ENCODE measurements at places on chromosomes 2 and 18. TPM values are rescaled to one million over a fixed set of nuclear protein-coding genes. Genes with fewer than 3 reads are reported as not detected.

The MOCOS gene
- total RNA-seq, result 0.85 TPM

GRCh38 chr2:2333076-2333475 lies 2.0 kb upstream of the MYT1L start:
- H3K27me3 ChIP-seq, result no peaks in the 10 kb centered on the region
- no peak overlapping the region for H3K27ac ChIP-seq
- H3K36me3 ChIP-seq, result no peaks in the 10 kb centered on the region

DNA sequence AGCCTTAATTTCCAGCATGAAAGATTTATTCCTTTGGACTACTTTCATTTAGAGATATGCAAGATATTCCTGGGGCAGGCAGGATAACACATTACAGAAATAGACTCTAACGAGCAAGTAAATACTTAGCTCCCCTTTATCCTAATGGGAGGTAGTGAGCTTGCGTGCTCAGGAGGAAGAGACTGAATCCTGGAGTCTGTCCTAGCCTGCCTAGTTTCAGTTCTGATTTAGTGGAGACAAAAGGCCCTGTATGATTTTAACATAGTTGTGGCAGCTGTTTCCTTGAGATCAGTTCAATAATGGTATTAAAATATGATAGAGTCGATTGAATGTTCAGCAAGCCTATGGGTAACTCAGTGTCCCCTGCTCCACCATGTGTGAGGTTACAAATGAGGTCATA lies 109.5 kb downstream of the FMNL2 start:
- H3K27me3 ChIP-seq, result no peaks in the 10 kb centered on the region
- H3K27ac ChIP-seq, result no peak overlapping the region
- DNase-seq, result no peak
- H3K4me3 ChIP-seq, result no peak overlapping the region

- H3K4me3 ChIP-seq, result no peak overlapping the region
- H3K27me3 ChIP-seq, result no peaks in the 10 kb centered on the region
- no peaks in the 10 kb centered on the region for H3K36me3 ChIP-seq
- DNase-seq, result no peak
These were observed 135.0 kb upstream of the DOK6 start for GRCh38 chr18:69265656-69266055.

DNA sequence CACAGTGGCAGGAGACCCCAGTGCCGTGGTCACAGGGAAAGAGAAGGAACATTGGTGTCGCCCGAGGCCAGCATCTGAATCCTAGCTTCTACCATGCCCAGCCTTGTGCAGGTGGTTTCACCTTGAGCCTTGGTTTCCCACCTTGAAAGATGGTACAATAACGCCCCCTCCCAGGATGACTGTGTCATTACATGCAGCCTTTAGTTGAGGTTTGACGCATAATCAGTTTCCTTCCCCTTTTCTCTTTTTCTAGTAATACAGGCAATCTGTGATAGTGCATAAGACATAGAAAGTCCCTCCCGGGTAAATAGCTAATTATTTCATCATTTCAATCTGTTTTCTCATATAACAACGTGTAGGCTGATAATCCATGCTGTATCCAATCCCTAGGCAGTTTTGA lies 29.8 kb upstream of the ZNF407 start:
- no peaks in the 10 kb centered on the region for H3K4me1 ChIP-seq
- H3K4me3 ChIP-seq, result no peak overlapping the region
- H3K27me3 ChIP-seq, result no peaks in the 10 kb centered on the region

- DNase-seq, result no peak
- H3K36me3 ChIP-seq, result no peaks in the 10 kb centered on the region
- no peak overlapping the region for H3K27ac ChIP-seq
- peaks cover 9% of the 10 kb centered on the region for H3K4me1 ChIP-seq
These were observed 56.5 kb downstream of the MGAT5 start for GRCh38 chr2:134310107-134311079.

DNA sequence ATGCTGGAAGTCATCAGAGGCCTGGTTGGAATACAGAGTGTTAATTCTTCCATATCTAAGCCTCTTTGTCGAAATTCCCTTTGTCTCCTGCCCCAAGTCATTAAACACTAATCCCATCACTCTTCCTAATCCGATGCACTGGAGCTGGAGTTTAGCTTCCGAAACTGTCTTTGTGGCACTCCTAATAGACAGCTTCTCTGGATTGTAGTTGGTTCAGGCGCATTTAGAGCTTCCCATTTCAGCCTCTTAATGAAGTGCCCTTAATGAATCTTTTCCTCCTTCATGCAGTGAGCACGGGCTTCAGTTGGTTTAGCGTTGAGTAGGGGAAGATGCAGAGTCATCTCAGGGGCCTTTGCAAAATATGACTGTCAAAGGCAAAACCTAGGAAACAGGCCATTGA lies 72.2 kb upstream of the MEIS1 start:
- DNase-seq, result peak; percentile 19
- peaks cover 14% of the 10 kb centered on the region for H3K4me1 ChIP-seq
- no peak overlapping the region for H3K4me3 ChIP-seq
- no peak overlapping the region for H3K27ac ChIP-seq
- H3K36me3 ChIP-seq, result no peaks in the 10 kb centered on the region
- no peaks in the 10 kb centered on the region for H3K27me3 ChIP-seq
